ENCODE measurements at places on chromosomes 6 and 20.

GRCh38 chr6:44049989-44050871, 77.0 kb downstream of the MRPL14 start:
- no peak for DNase-seq

DNA sequence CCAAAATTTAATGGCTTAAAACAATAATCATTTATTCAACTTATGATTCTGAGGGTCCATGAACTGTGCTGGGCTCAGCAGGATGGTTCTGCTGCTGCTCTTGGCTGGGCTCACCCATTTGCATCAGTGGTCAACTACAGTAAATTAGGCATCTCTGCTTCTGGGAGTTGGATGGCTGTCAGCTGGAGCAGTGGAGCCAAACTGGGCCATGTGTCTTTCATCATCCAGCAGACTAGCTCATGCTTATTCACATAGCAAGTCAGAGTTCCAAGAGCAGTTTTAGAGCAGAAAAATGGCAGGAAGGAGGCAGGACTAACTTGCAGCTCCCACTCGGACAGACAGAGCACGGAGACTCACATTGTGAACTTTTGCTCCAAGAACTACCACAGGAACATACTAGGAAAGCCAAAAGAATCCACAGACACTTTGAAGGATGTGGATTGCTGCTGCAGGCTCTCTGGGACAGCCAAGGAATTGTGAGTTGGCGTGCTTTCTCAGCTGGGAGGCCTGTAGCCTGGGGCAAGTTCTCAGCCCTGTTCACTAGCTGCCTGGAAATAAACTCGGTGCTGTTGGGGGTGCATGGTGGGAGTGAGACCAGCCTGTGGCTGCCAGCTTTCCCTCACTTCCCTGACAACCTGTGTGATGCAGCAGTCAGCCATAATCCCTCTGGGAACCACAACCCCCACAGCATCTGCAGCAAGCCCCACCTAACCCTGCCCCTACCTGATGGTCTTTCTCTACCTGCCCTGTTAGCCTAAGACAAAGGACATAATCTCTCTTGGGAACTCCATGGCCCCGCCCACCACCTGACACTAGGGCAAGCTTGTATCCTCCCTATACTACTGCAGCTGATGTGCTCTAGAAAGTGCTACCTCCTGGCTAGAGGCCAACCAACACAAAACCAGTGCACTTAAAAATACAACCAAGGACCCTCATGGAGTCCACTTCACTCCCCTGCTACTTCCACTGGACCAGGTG, 129.0 kb downstream of the JPH2 start:
- no peak for DNase-seq

GRCh38 chr20:41138475-41139226, 1.3 kb downstream of the PLCG1 start:
- DNase-seq = no peak

DNA sequence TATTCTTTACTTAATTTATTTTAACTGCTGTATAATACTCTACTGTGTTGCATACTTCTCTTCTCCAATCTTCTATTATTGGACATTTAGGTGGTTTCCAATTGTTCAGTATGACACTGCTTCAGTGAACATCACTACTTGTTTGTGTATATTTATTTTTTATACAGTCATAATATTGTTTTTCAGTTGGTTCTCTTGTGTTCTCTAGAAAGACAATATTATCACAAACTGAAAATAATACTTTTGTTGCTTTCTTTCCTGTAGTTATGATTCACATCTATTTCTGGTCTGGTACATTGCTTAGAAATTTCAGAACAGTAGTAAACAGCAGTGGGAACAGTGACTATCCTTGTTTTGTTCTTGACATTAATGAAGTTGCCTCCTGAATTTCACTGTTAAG, 62.8 kb upstream of the GTSF1L start:
- DNase-seq = no peak

DNA sequence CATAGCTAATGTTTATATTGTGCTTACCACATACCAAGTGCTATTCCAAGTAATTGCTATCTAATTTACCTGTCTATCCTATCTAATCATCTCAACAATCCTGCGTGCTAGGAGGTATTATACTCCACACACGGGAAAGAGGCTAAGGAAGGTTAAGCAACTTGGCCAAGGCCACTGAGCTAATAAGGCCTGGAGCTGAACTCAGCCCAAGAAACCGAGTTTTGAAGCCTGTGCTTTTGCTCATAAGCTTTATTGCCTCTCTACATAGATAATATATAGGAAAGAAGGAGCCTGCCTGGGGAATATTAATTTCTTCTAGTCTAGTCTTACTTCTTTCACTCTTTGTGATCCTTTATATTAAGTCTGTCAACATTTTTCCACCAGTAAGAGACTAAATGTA, 67.8 kb upstream of the ADGRF4 start:
- no peak for DNase-seq

- DNase-seq = peak; percentile 34
Observed at GRCh38 chr6:134345789-134346188, 27.9 kb upstream of the SGK1 start.

- DNase-seq = no peak
Observed at GRCh38 chr20:60271597-60271996, 313.4 kb downstream of the CDH26 start.

GRCh38 chr20:62159839-62160238, 16.3 kb downstream of the SS18L1 start:
- no peak for DNase-seq

DNA sequence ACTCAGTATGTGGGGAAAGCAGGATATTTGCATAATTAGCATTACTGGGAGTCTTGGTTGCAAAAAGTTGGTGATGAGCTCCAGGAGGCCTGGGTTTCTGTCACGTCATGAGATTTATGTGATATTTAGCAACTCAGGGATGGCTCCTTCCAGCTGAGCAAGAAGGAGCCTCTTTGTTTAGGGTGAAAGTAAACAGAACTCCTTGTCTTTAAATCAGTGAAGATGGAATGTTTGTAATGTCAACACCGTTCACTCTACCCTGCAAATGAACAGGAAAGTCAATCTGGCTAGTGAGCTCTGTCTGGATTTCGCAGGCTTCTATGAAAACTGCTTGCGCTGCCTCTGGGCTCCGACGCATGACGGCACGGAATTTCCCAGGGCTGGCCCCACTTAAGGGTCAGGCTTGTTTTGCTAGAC, 86.9 kb downstream of the PXDC1 start:
- DNase-seq = no peak

- DNase-seq = no peak
Observed at GRCh38 chr6:35214869-35215664, 1.3 kb downstream of the SCUBE3 start.

Measured in anterior cingulate cortex (tissue), 58 donors.